Peyer's patch (tissue), 4 donors: ENCODE measurements at places on chromosomes 4 and X. TPM values are rescaled to one million over a fixed set of nuclear protein-coding genes. Genes with fewer than 3 reads are reported as not detected.

The SLITRK4 gene
- 0.28 TPM for total RNA-seq

The KLHL15 gene
- 4.6 TPM for total RNA-seq

The CXCL11 gene
- not detected for total RNA-seq

The PAGE2B gene
- not detected for total RNA-seq

The CSAG3 gene
- total RNA-seq = not detected

- DNase-seq = peak; percentile 53
Observed at GRCh38 chr4:681736-682451, 7.1 kb downstream of the SLC49A3 start.

DNA sequence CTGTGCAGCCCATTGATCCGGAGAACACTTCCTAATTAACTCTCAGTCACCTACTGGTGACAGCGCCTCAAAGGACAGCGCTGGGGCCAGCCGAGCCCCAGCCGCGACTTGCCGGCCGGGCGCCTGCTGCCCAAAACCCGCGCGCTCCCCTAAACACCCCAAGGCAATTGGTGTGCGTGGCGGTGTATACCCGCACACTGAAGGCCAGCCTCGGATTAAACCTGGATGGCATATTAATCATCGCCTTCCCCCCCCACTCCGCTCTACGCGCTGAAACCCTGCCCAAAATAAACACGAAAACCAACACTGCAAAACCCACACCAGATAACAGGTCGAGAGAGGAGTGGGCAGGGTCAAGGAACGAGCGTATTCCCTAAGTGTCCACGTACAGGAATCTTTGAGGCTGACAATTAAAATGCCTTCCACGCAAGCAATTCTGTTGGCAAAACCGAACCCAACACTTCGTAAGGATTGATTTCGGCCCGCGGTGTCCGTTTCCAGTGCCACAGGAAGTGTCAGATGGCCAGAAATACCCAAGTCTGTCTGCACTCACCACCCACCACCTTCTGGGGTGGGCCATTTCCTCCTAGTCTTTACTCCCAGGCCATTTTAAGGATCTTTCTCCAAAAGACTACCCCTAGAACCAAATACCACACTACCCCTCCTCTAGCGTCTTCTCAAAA, 2.7 kb downstream of the BCOR start:
- no peak for DNase-seq

GRCh38 chrX:9327747-9328145, 137.1 kb upstream of the TBL1X start:
- DNase-seq = no peak

DNA sequence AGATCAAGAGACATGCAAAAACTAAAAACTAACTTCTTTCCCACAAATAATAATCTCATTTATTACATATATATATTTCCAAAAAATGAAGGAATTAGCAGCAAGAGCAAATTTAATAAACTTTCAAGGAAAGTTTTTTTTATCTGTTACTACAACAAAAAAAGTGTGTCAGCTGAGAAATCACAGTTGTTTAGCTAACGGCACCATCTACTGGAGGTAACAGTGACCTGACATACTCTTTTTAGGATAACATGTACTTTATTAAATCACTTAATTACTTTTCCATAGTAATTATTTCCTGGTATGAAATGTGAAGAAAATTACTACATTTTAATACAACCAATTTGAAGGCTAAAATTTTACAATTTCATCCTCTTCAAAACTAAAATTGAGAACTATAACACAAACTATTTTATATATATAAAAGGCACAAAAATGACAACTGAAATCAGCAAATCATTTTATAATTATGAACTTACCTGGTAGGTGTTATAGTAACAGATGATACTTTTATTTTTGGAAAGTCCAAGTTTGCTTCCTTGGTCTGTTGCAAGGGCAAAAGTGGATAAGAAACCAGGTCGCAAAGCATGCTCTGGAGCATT, 9.1 kb downstream of the LAMTOR3 start:
- DNase-seq = no peak

GRCh38 chrX:6777238-6778002, 242.5 kb upstream of the VCX3A start:
- no peak for DNase-seq

DNA sequence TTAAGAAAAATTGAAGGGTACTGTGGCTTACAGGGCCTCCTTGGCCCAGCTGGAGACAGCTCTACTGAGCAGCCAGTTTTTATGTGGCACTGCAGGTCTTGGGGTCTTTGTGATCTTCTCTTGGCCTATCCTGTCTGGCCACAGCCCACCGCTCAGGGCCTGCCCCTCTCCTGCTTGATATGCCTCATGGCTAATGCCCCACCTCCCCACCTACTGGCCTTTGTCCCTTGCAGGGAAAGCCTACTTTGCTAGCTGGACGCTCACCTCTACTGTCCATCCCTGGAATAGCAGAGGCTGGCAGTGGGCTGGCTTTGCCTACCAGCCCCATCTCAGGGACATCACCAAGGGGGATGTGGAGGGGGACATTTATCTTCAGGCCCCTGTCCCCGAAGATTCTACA, 134.1 kb downstream of the PJA1 start:
- no peak for DNase-seq

GRCh38 chrX:38278682-38279081, 48.6 kb downstream of the RPGR start:
- DNase-seq = no peak

GRCh38 chr4:6153874-6154273, 46.5 kb downstream of the JAKMIP1 start:
- DNase-seq = no peak
